ENCODE measurements at places on chromosomes 2 and 18. TPM values are rescaled to one million over a fixed set of nuclear protein-coding genes. Genes with fewer than 3 reads are reported as not detected.
A peak's percentile ranks its signal among the peaks of the same experiment; 100 is the strongest.

GRCh38 chr2:68653034-68653433 lies 9.7 kb downstream of the PROKR1 start:
- peak; percentile 38 for DNase-seq

- DNase-seq = no peak
Observed at GRCh38 chr18:37986665-37987064, 421.1 kb upstream of the CELF4 start.

GRCh38 chr18:77133051-77133834 lies 660 bp upstream of the MBP start:
- DNase-seq = no peak

DNA sequence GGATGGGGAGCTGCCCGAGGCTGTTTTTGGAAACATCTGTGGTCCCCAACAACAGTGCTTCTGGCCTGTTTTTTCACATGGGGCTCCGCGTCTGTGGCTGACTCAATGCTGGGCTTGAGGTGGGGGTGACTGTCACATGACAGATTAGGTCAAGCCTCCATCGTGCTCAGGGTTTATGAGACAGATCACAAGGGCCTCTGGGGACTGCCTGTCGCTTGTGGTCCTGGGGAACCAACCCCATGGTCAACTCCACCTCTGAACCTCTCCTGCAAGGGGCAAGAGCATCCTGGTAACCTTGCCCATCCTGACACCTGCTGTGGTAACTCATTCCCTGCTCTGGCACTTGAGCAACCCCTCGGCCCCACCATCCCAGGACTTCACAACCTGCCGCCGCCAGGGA lies 47.6 kb upstream of the SH3RF3 start:
- DNase-seq = no peak

- no peak for DNase-seq
Observed at GRCh38 chr2:221467610-221468009, 104.5 kb downstream of the EPHA4 start.

BOLL gene
- total RNA-seq = not detected

Data from activated naive CD8-positive, alpha-beta T cell treated with anti-CD3 and anti-CD28 coated beads, Interleukin-2, amount 10 ng/mL, durations not matched to agents 7 days and 5 days (primary cell).